ENCODE measurements at places on chromosomes 1 and 21. TPM values are rescaled to one million over a fixed set of nuclear protein-coding genes. Genes with fewer than 3 reads are reported as not detected.

KCNA3 gene
- polyA plus RNA-seq = 7.7 TPM

TNFRSF9 gene
- 2.6 TPM for polyA plus RNA-seq

NES gene
- not detected for polyA plus RNA-seq

PCNT gene
- 5.1 TPM for polyA plus RNA-seq

SDC3 gene
- 0.05 TPM for polyA plus RNA-seq

ENAH gene
- 0.12 TPM for polyA plus RNA-seq

MYOC gene
- polyA plus RNA-seq = not detected

All from CD14-positive monocyte (primary cell).